ENCODE measurements at places on chromosomes 7 and 10.

DNA sequence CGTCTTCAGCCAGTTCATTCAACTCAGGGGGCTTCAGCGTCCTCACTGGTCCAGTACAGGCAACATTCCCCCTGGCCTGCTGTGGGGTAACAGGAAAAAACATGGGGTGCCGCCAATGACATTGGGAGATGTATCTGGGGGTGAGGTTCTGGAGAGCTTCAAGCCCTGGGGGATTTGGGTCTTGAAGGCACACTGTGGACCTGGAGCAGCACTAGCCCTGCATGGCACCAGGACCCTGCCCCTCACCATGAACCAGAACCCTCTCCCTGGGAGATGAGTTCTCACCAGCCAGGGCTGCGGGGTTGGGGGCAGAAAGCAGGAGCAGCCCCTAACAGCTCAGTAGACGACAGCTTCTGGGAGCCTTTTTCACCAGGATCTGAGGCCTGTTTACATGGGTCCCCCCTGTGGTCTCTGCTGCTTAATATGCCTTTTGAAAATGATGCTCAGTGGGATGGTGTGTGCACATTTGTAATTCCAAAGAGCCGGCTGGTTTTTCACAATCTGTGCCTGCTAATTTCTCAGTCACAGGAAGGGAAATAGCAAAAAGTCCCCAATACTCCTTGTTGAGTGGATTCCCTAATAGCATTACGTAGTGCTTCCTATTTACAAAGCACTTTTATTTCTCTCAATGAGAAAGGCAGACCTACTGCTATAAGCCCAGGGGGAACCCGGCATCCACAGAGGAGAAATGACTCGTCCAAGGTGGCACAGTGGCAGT is 509.5 kb downstream of the RPS24 start:
- no peak for DNase-seq

GRCh38 chr10:68406111-68406814 is 814 bp downstream of the RUFY2 start:
- DNase-seq = no peak

- no peak for DNase-seq
These were observed 15.5 kb upstream of the ADGRA1 start for GRCh38 chr10:133072196-133072595.

DNA sequence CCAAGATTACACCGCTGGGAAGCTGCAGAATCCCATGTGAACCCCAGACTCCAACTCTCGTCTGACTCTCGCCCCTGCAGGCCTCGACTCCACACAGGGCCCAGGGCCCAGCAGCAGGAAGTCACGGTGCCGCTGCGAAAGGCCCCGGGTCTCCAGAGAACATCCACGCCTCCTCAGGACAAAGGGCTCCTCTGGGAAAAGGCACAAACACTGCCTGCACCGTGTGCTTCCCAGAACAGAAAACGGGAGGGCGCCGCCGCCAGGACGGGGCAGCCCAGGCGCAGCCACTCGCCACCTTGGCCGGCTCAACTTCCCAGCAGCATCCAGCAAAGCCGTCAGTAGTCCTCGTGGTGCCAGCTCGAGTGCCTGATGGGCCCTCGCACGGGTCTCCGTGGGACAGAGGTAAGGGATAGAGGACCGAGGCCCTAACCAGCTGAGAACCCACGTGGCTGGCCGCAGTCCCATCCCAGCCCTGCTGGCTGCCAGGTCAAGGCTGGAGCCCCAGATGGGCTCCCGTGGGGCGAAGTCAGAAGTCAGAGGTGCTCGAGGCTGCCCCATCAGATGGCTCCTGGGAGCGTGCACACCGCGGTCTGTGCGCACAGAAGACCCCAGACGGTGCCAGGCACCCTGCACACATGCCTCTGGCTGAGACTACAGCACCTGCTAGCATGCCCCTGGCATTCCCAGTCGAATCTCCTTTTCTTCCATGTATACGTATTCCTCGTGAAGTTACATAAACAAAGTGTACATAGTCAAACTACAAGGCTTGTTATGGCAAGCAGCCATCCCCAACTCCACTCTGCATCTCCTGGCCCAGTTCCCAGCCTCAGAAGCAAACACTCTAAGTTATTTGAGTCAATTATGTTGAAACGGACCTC is 60.2 kb downstream of the MAD1L1 start:
- no peak for DNase-seq

DNA sequence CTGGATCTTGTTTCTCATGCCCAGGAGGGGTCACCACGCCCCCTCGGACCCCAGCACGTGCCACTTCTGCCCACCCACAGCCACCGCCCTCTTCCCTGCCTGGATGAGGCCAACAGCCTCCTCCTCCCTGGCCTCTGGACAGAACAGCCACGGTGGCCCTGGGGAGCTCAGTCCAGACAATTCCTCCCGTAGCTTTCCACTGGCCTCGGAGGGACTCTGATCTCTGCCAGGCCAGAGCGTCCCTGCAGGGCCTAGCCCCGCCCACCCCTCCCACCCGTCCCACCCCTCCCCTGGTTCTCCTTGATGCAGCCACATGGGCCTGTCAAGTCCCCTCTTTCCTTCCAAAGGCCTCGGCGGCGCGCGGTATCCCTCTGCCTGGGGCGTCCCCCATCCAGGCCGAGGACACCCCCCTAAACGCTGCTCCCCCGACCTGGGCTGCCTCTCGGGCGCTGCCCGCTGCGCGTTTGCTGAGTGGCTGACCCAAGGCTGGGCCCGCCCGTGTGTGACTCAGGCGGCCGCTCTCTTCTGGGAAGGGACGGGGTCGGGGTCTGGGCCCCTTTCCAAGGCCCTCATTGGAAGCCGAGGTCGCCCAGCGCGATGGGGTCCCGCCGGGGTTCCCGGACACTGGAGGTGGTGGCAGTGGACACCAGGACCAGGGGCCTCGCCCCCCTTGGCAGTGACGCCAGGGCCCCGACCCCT is 557 bp downstream of the TMEM120A start:
- DNase-seq = peak; percentile 11

- DNase-seq = no peak
These were observed 331.7 kb downstream of the XPNPEP1 start for GRCh38 chr10:109591601-109592000.

GRCh38 chr10:28722065-28722803 is 44.9 kb downstream of the BAMBI start:
- no peak for DNase-seq

DNA sequence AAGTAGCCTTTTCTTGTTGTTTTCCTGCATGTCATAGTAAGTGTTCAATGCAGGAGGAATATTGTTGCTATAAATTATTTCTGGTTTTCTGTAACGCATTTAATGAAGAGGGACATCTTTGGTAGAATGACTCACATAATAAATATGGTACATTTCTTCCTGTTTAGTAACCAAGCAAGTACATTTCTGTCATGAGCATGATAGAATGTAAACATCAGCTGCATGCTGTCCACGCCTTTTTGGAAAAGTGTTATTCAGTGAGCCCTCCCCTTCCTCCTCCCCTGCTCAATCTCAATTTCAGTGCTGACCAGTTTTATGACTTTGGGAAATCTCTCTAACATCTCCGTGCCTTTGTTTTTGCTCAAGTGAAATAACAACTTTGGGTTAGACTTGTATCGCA is 664.0 kb downstream of the XPNPEP1 start:
- no peak for DNase-seq

DNA sequence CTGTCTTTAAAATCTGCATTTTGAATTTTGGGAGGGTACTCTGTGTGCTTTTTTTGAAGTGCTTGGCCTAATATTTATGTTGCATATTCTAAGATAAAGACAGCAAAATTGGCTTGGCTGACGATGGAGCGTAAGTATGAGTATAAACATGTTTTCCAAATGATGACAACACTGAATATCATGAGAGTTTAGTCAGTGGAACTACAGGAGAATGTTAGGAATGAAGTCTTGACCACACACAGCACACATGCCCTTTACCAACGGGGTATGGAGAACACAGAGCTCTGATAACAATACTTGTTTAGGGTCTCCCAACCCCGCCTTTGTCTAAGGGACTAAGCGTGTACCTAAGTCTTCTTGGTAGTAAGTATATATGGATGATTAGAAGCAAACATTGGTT is 253.9 kb upstream of the FZD8 start:
- DNase-seq = no peak

DNA sequence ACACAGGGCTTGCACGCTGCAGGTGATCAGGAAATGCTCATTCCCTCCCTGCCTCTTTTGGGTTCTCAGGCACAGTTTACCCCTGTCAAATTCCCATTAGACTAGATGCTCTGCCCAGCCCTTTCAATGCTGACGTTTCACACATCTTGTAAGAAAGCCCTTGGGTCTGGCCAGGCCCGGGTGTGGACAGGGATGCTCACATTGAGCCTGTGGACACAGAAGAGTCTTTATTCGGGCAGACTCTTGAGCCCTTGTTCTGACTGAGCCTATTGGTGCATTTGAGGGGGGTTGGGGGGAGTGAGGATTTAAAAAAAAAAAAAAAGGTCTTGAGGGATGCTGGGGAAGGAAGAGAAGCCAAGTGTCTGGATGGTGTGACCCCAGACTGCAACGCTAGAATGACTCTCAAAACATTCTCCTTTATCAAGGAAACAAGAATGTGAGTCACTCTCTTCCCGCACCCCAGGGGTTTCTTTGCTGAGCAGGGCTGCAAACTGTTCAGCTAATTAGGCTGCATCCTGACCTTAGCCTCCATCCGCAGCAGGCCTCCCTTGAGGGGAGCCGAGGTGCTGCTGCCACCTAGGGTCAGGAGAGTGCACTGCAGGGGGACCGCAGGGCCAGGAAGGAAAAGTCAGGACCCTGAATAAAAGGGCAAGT is 53.6 kb upstream of the TMEM72 start:
- DNase-seq = peak; percentile 38

DNA sequence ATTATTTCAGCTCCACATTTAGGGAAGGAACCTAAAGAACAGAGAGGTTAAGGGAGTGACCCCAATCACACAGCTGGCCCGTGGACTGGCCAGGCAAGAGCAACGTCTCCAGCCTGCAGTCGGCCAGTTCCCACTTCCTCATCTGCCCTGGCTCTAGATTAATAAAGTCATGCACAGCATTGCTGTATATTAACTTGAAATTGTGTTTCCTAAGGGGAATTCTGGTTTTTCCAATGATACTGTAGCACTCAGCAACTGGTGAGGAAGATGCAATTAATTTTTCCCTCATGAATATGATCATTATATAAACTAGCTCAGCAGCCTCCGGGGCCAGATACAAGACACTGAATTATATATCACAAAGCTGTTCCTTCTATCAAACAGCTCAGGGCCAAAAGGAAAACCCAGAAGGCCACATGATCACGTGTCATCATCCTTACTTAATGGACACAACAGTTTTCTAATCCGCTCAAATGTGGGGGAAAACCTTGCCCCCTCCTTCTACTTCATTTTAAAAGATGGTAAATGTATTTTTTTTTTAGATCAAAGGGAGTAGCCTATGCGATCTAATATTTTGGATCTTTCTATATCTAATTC is 295.3 kb upstream of the PRKCQ start:
- no peak for DNase-seq

DNA sequence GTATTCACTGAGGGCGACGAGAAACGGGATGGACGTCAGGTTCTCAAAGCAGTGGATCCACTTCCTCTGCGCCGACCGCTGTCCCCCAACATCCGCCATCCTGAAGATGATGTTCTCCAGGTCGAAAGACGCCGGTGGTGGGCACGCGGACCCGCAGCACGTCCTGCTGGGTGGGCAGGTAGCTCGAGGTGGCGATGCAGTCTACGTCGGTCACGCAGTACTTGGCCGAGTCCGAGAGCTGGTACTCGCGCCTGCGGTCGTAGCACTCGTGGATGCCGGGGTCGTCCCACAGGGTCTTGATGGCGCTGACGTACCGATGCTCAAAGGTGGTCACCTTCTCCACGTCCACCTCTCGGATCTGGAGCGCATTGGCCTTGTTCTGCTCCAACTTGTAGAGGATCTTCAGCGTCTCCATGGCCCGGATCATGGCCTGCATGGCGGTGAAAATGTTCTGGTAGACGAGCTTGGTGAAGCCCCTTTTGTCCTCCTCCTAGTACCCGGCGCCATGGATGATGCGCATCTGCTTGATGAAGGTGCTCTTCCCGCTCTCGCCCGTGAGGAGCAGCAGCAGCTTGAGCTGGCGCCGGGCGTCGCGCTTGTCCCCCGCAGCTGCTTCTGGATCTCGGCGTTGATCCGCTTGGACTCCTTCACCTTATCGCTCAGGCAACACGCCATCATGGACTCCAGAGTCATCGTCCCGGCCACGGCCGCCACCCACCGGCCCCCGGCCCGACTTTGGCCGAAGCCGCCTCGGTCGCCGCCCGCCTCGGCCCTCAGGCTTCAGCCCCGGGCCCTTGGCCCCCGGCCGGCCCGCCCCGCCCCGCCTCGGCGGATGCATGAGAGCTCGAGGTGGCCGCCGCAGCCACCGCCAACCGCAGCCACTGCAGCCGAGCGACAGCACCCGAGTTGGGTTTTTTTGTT is 122.9 kb upstream of the KCTD7 start:
- DNase-seq = peak; percentile 30

GRCh38 chr10:122463466-122464249 is 2.3 kb downstream of the HTRA1 start:
- no peak for DNase-seq

DNA sequence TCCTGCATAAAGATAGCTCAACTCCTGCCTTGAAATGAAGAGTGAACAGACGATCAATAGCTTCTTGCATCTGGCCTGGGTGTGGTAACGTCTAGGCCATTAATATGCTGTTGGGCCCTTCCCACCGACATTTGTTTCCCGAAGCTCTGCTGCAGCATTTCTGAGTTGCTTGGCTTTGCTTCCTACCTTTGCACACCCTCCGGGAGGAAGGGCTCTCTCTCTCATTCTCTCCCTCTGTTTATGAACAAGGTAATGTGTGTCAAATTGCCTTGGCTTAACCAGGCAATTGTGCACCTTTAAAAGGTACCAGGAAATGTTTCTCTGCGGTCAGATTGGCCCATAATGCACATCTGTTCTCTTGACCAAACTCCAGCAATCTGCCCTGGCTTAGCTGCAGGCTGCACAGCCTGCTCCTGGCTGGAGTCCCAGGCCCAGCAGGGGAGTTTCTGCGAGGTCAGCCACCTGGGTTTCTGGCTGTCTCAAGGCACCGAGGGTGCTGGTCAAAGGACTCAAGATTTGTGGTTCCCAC is 223.7 kb downstream of the SNX10 start:
- DNase-seq = no peak

DNA sequence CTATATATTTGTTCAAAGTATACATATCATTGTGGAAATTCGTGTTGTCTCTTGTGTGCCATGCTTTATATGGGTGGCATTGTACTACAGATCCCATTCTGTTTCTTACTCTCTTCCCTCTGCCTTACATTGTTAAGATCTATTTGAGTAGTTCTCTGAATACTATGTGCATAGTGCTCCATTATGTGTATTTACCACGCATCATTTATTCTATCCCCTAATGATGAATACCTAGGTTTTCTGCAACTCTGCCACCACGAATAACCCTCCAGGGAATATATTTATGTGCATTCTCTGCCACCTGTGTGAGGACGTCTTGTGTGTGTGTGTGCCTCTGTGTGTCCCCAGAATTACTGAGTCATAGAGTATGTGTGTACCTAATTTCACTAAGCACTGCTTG is 431.2 kb upstream of the C7orf33 start:
- no peak for DNase-seq

DNA sequence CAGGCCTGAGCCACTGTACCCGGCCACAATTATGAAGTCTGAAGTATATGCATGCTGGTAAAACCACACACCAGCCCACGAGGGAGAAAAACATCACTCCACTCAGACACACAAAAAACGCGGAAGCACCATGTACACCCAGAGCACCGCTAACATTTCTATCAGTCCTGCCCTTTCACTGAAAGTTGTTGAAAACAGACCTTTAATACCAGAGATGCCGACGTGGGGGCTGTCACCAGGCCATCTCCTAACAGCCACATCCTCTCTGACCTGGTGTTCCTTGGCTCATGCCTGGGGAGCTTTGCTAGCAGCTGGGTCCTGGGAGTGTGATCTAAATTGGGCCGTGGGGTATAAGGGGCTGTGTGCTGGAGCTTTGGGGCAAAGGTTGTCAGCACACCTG is 49.8 kb downstream of the BAIAP2L1 start:
- DNase-seq = no peak

- DNase-seq = no peak
These were observed 196.8 kb downstream of the TAX1BP1 start for GRCh38 chr7:27936768-27937102.

Data from CD4-positive, alpha-beta T cell treated with Interleukin-4 for 1 hour (primary cell).